IMR-90 (cell line): ENCODE measurements at places on chromosomes 16 and 17. TPM values are rescaled to one million over a fixed set of nuclear protein-coding genes. Genes with fewer than 3 reads are reported as not detected.

DNA sequence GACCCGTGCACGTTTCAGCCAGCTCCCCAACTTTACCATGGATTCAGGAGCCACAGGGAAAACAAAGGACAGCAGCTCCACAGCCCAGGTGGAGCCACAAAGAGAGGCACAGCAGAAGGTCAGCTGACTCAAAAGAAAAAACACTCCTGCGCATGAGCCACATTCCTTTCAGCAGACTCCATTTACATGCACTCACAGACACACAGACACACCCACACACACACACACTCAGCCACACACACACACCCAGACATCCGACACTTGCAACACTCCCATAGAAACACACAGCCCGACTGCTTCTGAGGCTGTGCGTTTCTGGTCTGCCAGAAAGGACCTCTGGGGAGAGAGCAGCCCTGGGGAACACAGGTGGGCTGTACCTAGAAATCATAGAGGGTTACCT is 2335.5 kb downstream of the TP53TG3F start:
- H3K4me1 ChIP-seq = no peaks in the 10 kb centered on the region
- no peaks in the 10 kb centered on the region for H3K27me3 ChIP-seq
- DNase-seq = no peak
- no peak overlapping the region for H3K4me3 ChIP-seq
- H3K36me3 ChIP-seq = no peaks in the 10 kb centered on the region

GRCh38 chr17:28862561-28862960 is 7.7 kb downstream of the ERAL1 start:
- no peak overlapping the region for H3K4me3 ChIP-seq
- H3K36me3 ChIP-seq = peaks cover 21% of the 10 kb centered on the region
- no peaks in the 10 kb centered on the region for H3K4me1 ChIP-seq
- 0 out of 2 replicates have a peak, but pooled peaks cover 2% of the 10 kb centered on the region for H3K27me3 ChIP-seq
- no peak overlapping the region for H3K27ac ChIP-seq

GRCh38 chr16:67252609-67253497 is 4.1 kb downstream of the SLC9A5 start:
- no peak for DNase-seq
- H3K4me1 ChIP-seq = peaks cover 12% of the 10 kb centered on the region
- peaks cover 18% of the 10 kb centered on the region for H3K36me3 ChIP-seq
- H3K27ac ChIP-seq = no peak overlapping the region
- H3K4me3 ChIP-seq = no peak overlapping the region

DNA sequence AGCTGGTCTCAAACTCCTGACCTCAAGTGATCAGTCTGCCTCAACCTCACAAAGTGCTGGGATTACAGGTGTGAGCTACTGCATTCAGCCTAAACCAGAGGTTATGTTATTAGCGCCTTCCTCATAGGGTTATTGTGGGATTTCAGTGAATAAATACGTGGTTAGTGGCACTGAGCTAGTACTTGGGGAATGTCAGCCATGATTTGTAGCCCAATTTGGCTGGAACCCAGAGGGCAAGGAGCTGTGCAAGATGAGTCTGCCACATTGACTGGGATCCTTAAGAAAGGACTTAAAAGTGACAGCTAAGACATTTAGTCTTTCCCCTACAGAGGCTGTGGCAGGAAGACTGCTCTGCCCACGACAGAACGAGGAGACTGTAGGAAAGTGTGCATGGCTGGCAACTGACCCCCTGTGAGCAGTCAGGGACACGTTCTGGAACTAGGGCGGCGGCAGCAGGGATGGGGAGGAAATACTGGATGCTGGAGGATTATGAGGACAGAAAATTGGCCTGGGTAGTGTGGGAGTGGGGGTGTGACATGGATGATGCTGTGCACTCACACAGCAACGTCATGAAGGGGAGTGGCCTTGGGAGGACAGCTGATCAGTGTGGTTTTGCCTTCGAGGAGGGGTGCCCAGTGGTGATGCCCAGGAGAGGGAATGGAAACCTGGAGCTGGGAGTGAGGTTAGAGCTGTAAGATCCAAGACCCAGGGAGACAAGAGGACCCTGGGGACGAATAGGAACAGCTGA is 14.6 kb downstream of the ATP5PD start:
- H3K27me3 ChIP-seq = no peaks in the 10 kb centered on the region
- H3K4me1 ChIP-seq = peaks cover 2% of the 10 kb centered on the region
- DNase-seq = peak; percentile 84
- no peak overlapping the region for H3K27ac ChIP-seq
- H3K36me3 ChIP-seq = no peaks in the 10 kb centered on the region

- no peak overlapping the region for H3K4me3 ChIP-seq
- DNase-seq = no peak
- H3K27me3 ChIP-seq = no peaks in the 10 kb centered on the region
- H3K36me3 ChIP-seq = no peaks in the 10 kb centered on the region
- H3K27ac ChIP-seq = no peak overlapping the region
These were observed 236.0 kb downstream of the MRTFB start for GRCh38 chr16:14307059-14307526.

- H3K36me3 ChIP-seq = no peaks in the 10 kb centered on the region
- H3K27me3 ChIP-seq = peaks cover 26% of the 10 kb centered on the region
- no peak overlapping the region for H3K4me3 ChIP-seq
- H3K4me1 ChIP-seq = no peaks in the 10 kb centered on the region
These were observed 35.6 kb upstream of the IRF8 start for GRCh38 chr16:85863384-85863774.

GRCh38 chr17:36132421-36132831 is 28.8 kb downstream of the CCL4 start:
- no peaks in the 10 kb centered on the region for H3K27me3 ChIP-seq
- H3K4me3 ChIP-seq = no peak overlapping the region
- no peaks in the 10 kb centered on the region for H3K36me3 ChIP-seq
- no peak for DNase-seq
- H3K27ac ChIP-seq = no peak overlapping the region

DNA sequence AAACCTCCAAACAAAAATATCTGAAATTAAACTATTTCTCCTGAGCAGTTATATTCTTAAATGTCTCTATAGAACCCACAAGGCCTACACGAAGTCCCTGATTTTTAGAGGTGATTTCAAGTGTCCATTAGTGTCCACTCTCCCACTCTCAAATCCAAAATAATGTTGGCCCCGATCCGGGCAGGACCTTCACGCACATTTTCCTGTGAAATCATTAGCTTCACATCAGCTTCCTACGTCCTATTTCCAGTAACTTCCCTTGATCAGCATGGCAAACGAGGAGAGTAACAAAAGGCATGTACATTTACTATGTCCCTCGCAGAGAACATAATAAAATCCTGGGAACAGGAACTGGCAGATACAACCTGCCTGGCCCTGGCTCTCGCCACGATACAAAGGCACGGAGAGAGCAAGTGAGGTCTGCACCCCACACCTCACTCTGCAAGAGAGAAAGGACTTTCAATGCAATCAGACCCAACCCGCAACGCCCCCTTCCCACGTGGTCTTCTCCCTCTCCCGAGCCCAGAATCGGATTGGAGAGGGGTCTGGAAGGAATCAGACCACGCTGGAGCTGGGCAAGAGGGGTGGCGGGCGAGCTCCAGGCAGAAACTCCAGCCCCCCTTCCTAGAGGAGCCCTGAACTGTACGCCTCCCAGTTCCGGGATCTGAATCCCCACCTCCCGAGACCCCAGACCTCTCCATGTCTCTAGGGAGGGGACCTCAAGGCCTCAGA is 17.5 kb upstream of the C17orf78 start:
- DNase-seq = peak; percentile 44
- H3K36me3 ChIP-seq = peaks cover 3% of the 10 kb centered on the region
- H3K4me3 ChIP-seq = peak overlapping the region; percentile 80
- H3K4me1 ChIP-seq = peaks cover 5% of the 10 kb centered on the region
- peak overlapping the region; percentile 55 for H3K27ac ChIP-seq

GRCh38 chr17:75695830-75696271 is 25.4 kb upstream of the ITGB4 start:
- no peak overlapping the region for H3K4me3 ChIP-seq
- H3K27me3 ChIP-seq = no peaks in the 10 kb centered on the region
- no peak for DNase-seq
- H3K27ac ChIP-seq = no peak overlapping the region

- no peaks in the 10 kb centered on the region for H3K36me3 ChIP-seq
- peaks cover 27% of the 10 kb centered on the region for H3K27me3 ChIP-seq
- peaks cover 14% of the 10 kb centered on the region for H3K4me1 ChIP-seq
- H3K27ac ChIP-seq = no peak overlapping the region
These were observed 7.7 kb upstream of the ARHGAP23 start for GRCh38 chr17:38420518-38420917.

DNA sequence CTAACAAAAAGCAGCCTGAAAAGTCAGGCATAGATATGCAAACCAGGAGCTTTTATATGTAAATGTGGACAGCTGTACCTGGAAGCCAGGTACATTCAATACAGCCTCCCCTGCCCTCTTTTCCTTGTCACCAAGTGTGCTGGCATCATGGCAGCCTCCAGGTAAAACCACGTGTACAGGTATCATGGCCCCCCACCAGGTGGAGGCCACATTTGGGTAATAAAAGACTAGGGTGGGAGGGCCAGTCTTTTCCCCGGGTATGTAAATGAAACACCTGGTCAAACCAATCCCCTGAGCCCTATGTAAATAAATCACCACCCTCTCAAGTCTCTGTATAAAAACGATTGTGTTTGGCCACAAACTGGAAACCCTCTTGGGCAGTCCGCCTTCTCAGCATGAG is 226.4 kb upstream of the GOT2 start:
- H3K27me3 ChIP-seq = no peaks in the 10 kb centered on the region
- no peak for DNase-seq
- no peak overlapping the region for H3K27ac ChIP-seq

GRCh38 chr17:68870976-68871375 is 84.2 kb downstream of the ABCA8 start:
- H3K4me1 ChIP-seq = no peaks in the 10 kb centered on the region
- no peaks in the 10 kb centered on the region for H3K27me3 ChIP-seq
- no peak for DNase-seq
- no peak overlapping the region for H3K27ac ChIP-seq

DNA sequence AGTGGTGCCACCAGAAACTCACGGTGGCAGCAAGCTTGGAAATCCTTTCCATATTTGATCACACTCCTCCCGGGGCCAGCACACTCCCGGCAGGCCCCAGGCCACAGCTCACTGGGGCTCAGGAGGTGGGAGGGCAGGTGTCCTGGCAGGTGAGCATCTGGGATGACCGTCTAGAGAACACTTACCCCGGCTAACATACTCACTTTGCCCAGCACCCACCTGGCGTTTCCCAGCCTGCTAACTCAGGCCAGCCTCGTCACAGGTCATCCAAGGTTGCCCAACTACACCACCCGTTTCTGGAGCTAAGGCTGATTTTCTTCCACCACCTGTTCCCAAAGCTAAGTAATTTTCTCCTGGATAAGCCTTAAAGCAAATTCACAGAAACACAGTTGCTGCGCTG is 24.9 kb downstream of the FBXO31 start:
- peaks cover 30% of the 10 kb centered on the region for H3K36me3 ChIP-seq
- peaks cover 1% of the 10 kb centered on the region; the same call in 1 of the 2 replicates for H3K4me1 ChIP-seq
- H3K27ac ChIP-seq = no peak overlapping the region
- H3K27me3 ChIP-seq = no peaks in the 10 kb centered on the region
- DNase-seq = no peak
- H3K4me3 ChIP-seq = no peak overlapping the region

DNA sequence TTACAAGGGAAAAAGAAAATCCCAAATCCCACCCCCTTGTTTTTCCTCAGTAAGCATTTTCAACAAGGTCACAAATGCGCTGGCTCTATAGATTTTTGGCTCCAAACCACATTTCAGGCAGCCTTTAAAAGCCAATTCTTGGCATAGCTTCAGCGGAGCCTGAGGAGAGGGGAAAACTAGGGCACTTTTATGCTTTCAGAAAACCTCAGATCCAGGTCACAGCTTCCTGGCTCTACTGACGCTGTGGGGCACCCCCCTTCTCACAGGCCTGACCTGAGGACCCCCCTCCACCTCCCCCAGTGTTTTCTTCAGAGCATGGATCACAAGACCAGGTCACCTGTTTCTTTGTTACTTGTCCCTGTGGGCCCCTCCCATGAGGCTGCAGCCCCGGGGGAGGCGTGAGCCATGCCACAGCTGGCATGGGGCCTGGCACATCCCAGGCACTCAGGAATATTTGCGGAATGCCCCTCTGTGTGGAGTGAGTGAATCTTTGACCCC is 30.1 kb upstream of the MTSS2 start:
- peaks cover 38% of the 10 kb centered on the region for H3K4me1 ChIP-seq
- peak overlapping the region; percentile 89 for H3K27ac ChIP-seq
- DNase-seq = peak; percentile 62
- peaks cover 6% of the 10 kb centered on the region; the same call in 1 of the 2 replicates for H3K36me3 ChIP-seq
- H3K4me3 ChIP-seq = no peak overlapping the region

DNA sequence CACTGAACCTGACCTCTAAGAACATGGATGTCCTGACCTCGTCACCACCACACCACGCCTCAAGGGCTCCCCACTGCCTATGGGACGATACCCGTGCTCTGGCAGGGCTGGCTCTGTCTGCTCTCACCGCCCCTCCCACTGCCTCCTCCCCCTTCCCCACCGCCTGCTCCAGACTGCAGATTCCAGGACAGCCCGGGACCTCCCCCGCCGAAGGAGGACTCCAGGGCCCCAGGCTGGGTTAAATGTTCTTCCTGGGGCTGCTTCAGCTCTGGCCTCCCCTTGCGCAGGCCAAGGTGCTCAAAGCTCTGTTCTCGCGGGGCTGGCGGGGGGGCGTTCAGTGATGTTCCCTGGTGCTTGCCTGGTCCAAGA is 3.1 kb downstream of the NPW start:
- peaks cover 9% of the 10 kb centered on the region for H3K4me1 ChIP-seq
- peak overlapping the region; percentile 31 for H3K27ac ChIP-seq
- DNase-seq = peak; percentile 26
- H3K4me3 ChIP-seq = peak overlapping the region; percentile 13; the same call in 1 of the 2 replicates

DNA sequence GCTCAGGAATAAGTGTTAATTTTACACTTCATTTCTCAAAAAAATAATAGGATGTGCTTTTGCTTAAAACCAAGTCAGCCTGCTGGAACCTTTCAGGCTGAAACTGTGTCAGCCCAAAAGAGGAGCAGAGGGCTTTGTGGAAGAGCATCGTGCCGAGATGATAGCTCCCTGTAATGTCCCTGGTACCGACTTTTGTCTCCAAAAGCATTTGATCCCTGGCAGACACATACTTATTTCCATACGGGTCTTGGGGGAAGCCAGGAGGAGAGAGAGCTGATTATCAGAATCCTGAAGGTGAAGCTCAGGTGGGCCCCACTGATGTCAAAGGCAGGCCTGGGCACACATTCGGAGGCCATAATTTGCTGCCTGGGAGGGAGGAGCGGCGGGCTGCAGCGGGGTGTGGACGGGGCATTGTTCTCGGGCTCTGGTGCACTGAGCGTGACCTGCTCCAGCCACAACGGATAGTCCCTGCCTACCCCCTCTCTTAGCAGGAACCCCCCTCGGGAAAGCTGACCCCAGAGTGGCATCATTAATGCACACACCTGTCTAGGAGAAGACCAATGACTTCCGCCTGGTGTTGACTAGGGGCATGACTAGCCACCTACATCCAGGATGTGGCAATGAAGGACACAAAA is 155.9 kb downstream of the C16orf78 start:
- no peak for DNase-seq
- H3K36me3 ChIP-seq = no peaks in the 10 kb centered on the region
- H3K4me1 ChIP-seq = no peaks in the 10 kb centered on the region
- no peak overlapping the region for H3K27ac ChIP-seq
- H3K4me3 ChIP-seq = no peak overlapping the region
- peaks cover 3% of the 10 kb centered on the region; the same call in 1 of the 2 replicates for H3K27me3 ChIP-seq

- H3K4me3 ChIP-seq = no peak overlapping the region
These were observed 29.0 kb downstream of the IL21R start for GRCh38 chr16:27430923-27431484.

- peaks cover 17% of the 10 kb centered on the region for H3K36me3 ChIP-seq
- peaks cover 3% of the 10 kb centered on the region; the same call in 1 of the 2 replicates for H3K4me1 ChIP-seq
- no peak overlapping the region for H3K27ac ChIP-seq
- no peak for DNase-seq
- no peaks in the 10 kb centered on the region for H3K27me3 ChIP-seq
These were observed 1.0 kb downstream of the MED1 start for GRCh38 chr17:39450051-39450450.

The TPPP3 gene
- total RNA-seq = 0.54 and 0.56 TPM in 2 replicates

The MYH3 gene
- 0.28 and 0.54 TPM in 2 replicates for total RNA-seq

The SECTM1 gene
- total RNA-seq = 1.7 and 2.3 TPM in 2 replicates

The TBC1D3C gene
- total RNA-seq = not detected in 2 replicates

The FSCN2 gene
- 0.18 and 0.28 TPM in 2 replicates for total RNA-seq

The NPIPB5 gene
- 29.8 and 32.2 TPM in 2 replicates for total RNA-seq

The SCARF1 gene
- 0.18 and 0.28 TPM in 2 replicates for total RNA-seq

The DRC7 gene
- total RNA-seq = not detected in 2 replicates
